Activated CD4-positive, alpha-beta T cell treated with anti-CD3 and anti-CD28 coated beads for 36 hours (primary cell): ENCODE measurements at places on chromosomes 3 and 15.

DNA sequence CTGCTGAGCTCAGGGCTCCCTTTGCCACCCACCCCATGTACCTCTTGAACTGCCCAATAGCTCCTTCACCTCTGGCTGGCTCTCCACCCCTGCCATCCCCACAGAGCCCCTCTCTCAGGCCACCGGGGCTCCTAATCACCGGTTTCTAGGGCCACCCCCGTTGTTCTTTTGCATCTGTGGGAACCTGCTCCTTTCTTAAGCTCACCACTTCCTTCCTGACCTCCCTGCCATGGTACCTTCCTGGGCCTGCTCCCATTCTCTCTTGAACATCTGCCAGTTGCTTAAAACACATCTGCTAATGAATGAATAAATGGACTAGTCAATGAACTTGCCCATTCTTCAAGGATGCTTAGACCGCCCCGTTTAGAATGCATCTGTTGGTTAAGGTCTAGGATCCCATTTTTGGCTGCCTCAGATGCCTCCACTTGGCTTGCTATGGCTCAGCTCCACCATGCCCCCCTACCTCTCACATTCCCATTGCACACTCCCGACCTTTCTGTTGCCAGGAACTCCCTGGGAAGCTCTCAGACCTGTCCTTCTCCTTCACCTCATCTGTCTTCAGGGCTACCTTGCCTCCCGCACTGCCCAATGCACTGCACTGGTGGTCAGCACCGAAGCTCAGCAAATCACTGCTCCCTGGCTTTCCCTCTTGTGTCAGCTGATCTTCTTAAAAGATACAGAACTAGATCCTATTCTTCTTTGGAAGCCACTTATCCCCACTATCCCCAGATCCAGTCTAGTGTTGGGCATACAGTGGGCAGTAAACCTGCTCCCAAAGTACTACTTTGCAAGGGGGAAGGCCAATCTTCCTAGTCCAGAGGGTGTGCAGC is 9.1 kb downstream of the AMOTL2 start:
- no peak for DNase-seq

DNA sequence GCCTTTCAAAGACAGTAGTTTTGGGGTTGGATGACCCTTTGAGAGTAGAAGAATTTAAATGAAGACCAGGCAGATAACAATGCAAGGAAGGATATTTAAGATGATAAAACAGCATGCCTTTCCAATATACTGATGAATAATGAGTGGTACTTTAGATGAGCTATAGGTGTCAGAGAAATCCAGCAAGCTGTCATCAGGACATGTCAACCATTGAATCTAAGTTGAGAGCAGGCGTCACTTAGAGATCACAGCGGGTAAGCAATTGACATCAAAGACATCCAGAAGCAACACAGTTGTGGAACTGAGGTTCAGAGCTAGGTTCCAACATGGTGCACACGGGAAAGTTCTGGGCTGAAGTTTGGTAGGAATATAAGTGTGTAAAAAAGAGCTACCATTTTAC is 25.0 kb downstream of the CCDC54 start:
- DNase-seq = no peak

- no peak for DNase-seq
Observed at GRCh38 chr15:101085311-101085700, 166.1 kb downstream of the LRRK1 start.

DNA sequence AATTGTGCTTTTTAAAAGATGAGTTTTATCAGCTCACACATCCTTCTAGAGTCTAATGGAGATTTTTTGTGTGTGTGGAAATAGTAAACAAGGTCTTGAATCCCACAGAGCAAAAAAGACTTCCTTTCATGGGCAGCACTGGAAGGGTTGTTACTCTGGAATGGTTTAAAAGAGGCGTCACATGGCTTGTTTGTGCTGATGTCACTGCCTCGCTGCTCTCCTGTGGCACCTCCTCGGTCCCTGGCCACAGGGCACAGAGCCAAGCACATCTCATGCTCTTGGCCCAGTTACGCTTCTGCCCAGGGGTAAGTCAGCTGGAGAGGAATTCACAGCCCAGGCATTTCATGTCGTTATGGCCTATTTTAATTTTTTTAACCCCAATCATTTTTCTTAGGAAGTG is 53.2 kb downstream of the PGPEP1L start:
- no peak for DNase-seq

DNA sequence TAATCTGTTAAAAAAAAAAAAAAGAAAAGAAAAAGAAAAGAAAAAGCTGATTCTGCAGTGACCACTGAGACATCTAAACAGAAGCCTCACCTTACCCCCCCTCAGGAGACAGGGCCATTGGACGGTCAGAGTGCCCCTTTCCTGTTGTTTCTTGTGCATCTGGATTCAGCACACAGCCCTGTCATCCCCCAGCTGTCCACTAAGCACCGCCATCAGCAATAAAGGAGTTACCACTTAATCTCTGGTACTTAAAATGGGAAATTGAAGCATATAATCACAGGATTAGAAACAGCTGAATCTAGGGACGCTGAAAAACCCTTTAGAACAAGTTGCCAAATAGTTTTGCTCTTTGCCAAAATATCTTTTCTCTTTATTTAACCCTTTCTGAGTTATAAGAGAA is 62.5 kb downstream of the TRIM69 start:
- DNase-seq = no peak
